H54 (cell line): ENCODE measurements at places on chromosomes 12 and 14.

- no peak for DNase-seq
Measured at GRCh38 chr12:3036901-3037600, 40.1 kb upstream of the TSPAN9 start.

DNA sequence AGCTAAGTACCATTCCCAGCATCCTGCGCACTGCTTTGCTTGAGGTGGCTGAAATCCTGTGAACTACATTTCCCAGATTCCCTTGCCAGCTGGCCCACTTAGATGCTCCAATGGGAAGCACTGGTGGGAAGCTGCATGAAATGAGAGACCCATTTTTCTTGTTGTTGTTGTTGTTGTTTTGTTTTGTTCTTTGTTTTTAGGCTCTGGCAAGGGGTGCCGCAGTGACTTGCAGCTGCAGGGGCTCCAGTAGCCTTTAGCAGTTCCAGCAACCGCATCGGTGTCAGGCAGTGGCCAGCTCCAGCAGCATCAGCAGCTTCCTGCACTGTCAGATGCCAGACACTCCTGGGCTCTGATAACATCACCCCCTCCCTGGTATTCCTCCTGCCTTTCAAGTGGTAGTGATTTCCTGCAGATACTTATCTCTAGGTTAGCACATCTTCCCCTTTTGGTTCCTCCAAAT is 8.8 kb upstream of the EGLN3 start:
- no peak for DNase-seq

DNA sequence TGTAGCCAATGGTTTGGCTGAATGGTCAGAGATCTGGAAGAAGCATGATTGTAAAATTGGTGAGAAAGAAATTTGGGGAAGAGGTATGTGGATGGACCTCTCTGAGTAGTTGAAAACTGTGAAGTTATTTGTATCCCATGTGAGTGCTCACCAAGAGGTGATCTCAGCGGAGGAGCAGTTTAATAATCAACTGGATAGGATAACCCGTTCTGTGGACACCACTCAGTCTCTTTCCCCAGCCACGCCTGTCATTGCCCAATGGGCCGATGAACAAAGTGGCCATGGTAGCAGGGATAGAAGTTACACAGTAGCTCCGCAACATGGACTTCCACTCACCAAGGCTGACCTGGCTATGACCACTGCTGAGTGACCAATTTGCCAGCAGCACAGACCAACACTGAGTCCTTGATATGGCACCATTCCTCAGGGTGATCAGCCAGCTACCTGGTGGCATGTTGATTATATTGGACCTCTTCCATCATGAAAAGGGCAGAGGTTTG is 257.4 kb upstream of the ATXN7L3B start:
- no peak for DNase-seq

DNA sequence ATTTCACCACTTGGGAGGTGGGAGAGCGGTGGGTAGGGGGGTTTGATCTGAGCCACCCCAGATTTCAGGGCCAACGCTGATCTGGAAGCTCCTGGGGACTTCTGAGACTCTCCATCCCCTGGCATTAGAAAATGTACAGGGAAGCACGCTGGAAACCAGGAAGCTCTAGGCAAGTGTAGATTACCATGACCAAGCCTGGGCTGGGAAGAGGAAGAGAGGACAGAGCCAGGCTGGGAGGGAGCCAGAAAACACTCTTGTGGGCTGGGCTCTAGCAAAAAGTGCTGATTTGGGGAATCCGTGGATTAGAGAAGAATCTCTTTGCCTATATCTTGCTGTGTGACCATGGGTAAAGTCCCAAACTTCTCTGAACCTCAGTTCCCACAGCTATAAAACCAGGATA is 236.7 kb downstream of the BCL11B start:
- no peak for DNase-seq

DNA sequence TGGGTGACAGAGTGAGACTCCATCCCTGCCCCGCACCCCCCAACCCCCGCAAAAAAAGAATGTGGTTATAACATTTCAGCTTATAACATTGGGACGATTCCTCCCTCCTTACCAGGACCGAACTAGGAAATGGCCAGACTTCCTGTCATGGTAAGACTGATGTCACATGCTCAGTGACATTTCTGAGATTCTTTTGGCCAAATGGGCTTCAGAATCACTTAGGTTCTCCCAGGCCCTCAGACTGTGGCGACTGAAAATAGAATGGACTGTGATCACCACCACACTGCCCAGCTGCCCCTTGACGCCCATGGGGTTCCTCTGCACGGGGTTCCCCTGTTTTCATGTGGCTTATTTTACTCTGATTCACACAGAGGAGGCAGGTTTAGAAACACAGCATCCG is 115.0 kb upstream of the EVL start:
- DNase-seq: no peak

DNA sequence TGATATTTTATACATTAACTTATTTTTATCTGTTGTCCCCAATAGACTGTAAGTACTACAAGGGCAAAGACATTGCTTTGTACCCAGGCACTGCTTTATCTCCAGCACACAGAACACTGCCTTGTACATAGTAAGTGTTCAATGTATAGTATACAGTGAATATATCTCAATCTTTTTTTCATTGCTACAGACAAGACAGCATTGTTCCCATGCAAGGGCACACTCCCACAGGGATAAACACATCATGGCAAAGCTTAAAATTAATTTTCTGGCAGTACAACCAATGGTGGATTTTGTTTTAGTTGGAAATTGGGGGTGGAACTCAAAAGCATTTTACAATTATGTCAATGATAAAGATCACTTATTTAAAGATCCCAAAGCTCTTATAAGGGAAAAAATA is 112.3 kb upstream of the EEA1 start:
- no peak for DNase-seq

- DNase-seq: no peak
Measured at GRCh38 chr12:34286934-34287333, 264.6 kb downstream of the ALG10 start.

DNA sequence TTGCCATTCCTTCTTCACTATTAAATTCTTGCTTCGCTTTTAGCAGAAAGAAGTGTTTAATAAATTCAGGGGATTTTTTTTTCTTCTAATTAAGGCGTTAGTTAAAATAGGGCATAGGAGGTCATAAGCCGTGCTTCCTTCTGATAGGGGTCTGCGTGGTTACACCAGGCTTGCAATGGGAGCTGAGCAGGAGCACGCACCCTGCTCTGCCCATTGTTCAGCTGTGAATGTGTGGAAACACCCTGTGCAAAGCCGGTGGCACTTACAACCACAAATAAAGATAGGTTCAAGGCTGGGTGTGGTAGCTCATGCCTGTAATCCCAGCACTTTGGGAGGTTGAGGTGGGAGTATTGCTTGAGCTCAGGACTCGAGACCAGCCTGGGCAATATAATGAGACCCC is 162.1 kb downstream of the PRKCH start:
- DNase-seq: no peak

DNA sequence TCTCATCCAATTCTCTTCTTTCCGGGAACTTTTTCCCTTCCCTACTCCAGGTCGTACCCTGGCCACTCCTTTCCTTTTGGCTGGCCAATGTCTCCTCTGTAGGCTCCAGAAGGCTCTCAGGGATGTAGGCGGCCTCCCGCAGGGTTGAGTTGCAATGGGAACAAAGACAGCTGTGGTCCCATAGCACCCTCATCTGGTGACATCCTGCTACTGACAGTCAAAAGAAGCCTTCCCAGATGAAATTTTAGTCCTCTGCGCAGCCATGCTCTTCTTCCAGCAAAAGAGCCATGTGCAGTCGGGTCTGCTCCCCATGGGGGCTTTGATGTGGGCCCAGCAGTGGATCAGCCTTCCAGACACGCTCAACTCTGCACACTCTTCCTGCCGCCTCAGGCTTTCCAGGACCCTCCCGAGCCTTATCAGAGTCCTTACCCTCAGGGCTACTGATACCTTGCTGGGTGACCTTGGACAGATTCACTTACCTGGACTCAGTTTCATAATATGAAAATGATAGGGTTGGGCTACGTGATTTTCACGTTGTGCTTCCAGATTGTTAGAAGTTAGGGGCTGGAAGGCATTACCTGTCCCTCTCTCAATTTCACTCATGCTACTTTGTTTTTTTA is 5.5 kb upstream of the CELA1 start:
- DNase-seq: peak; percentile 52

DNA sequence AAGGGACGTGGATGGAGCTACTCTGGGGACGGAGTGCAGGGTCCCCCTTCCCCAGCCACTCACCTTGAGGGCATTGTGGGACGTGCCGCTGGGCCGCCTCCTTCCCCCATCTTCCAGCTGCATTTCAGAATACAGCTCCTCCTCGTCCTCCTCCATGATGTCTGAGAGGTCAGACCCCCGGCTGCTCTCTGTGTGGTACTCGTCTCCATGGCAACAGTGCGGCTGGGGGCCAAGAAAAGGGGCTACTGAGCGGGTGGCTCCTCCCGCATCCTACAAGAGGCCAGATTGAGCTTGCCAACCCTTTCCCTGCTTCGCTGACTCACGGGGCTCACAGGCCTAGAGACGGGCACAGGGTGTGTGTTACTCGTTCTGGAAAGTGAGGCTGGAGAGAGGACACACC is 90.4 kb downstream of the PIWIL1 start:
- no peak for DNase-seq

DNA sequence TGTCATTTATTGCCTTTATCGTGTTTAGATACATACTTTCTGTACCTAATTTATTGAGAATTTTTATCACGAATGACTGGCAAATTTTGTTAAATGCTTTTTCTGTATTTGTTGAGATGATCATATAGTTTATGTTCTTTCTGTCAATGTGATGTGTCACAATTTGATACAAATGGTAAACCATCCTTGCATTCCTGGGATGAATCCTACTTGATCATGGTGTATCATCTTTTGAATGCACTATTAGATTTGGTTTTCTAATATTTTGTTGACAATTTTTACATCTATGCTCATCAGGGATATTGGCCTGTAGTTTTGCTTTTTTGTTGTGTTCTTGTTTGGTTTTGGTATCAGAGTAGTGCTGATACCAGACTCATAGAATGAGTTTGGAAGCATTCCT is 185.1 kb downstream of the NUBPL start:
- no peak for DNase-seq

GRCh38 chr12:497501-498160 is 37.9 kb downstream of the B4GALNT3 start:
- DNase-seq: no peak

GRCh38 chr14:105742531-105742848 is 216.1 kb downstream of the TMEM121 start:
- no peak for DNase-seq

DNA sequence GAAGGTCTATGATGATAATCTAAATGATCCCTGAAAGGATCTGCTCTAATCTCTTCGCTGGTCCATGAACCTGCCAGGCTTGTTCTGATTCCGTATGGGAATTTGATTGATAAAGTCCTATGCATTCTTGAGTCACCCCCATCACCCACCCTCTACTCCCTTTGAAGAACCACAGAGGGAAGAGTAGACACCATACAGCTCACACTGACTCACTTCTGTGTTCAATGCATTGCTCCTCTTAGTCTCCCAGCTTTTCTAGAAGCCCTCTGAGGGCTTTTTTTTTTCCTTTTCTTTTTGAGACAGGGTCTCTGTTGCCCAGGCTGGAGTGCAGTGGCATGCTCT is 18.5 kb upstream of the GPRC5A start:
- DNase-seq: peak; percentile 24

GRCh38 chr14:78153064-78153341 is 17.2 kb upstream of the NRXN3 start:
- DNase-seq: no peak

- DNase-seq: no peak
Measured at GRCh38 chr12:101781834-101782233, 42.6 kb upstream of the SYCP3 start.

GRCh38 chr12:130070126-130070611 is 92.1 kb upstream of the FZD10 start:
- DNase-seq: no peak

DNA sequence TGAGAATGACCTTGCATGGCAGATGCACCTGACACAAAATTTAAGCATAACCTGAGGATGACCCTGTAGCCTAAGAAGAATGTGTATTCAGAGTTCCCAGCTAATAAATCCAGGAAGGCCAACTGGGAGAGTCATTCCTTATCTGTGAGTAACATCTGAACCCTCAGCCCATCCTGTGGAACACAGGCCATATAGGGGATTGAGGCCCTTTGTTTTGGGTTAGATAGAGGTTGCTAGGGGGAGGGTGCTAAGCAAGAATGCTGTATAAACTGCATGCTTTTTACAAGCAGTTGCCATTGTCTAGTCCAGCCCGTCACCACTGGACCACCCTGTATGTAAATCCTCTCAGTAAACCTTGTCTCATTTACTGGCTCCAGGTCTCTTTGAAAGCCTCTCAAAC is 77.0 kb downstream of the BICD1 start:
- no peak for DNase-seq

- no peak for DNase-seq
Measured at GRCh38 chr14:63933110-63933509, 80.3 kb downstream of the SYNE2 start.

DNA sequence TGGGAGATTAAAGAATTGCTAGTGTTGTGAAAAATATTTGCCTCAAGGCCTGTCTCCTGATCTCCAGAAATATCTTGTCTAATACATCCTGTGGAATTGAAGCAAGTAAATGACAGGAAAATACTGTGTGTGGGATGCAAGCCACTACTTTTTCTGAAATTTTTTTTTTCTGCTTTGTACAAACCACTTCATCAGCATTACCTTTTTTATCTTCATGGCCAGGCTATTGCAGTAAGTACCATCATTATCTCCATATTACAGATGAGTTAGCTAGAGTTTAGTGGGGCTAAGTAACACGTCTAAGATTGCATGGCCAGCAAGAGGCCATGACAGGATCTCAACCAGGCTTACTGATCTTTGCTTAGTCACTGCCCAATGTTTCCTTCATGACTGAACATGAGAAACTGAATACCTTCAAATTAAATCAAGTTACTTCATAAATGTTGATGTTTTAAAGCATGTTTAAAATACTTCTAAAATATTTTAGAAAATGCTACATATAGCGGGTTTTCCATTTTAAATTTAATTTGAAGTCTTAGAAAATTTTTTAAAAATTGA is 273.7 kb downstream of the SLC6A15 start:
- no peak for DNase-seq

GRCh38 chr14:75495882-75496281 is 26.4 kb upstream of the BATF start:
- no peak for DNase-seq

GRCh38 chr14:91830777-91831176 is 36.6 kb downstream of the TC2N start:
- no peak for DNase-seq

DNA sequence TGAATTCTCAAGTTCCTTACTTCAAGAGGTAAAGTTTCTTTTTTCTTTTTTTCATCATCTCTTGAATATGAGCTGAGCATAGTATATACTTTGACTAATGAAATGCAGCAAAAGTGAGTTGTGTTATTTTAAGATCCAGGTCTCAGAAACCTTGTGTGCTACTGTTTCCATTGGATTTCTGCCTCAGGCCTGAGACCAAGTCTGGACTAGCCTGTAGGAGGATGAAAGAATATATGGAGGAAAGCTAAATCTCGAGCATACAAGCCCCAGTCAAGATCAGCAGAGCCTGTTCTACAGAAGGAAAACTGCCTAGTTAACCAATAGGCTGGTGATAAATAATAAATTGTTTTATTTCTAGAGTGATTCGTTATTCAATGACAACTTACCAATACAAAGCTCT is 652.5 kb downstream of the C12orf50 start:
- no peak for DNase-seq

- no peak for DNase-seq
Measured at GRCh38 chr14:51977075-51977474, 12.3 kb upstream of the RTRAF start.
